ENCODE measurements at places on chromosomes 6 and 20. TPM values are rescaled to one million over a fixed set of nuclear protein-coding genes. Genes with fewer than 3 reads are reported as not detected.

LPIN3 gene
- 6.0 TPM for total RNA-seq

HLA-DQA2 gene
- total RNA-seq: not detected

SLC22A2 gene
- total RNA-seq: not detected

FBXO9 gene
- total RNA-seq: 54.5 TPM

PRPF6 gene
- 57.0 TPM for total RNA-seq

MRAP2 gene
- 0.65 TPM for total RNA-seq

PSORS1C2 gene
- not detected for total RNA-seq

PACSIN1 gene
- total RNA-seq: not detected

RIPPLY2 gene
- total RNA-seq: 0.28 TPM

TMEM30A gene
- total RNA-seq: 194 TPM

CPNE5 gene
- 0.55 TPM for total RNA-seq

RNF144B gene
- total RNA-seq: 0.28 TPM

CST2 gene
- total RNA-seq: 0.71 TPM

ACTL10 gene
- 1.9 TPM for total RNA-seq

HSPA1B gene
- total RNA-seq: 113 TPM
